ENCODE measurements at places on chromosomes 12 and 14.

DNA sequence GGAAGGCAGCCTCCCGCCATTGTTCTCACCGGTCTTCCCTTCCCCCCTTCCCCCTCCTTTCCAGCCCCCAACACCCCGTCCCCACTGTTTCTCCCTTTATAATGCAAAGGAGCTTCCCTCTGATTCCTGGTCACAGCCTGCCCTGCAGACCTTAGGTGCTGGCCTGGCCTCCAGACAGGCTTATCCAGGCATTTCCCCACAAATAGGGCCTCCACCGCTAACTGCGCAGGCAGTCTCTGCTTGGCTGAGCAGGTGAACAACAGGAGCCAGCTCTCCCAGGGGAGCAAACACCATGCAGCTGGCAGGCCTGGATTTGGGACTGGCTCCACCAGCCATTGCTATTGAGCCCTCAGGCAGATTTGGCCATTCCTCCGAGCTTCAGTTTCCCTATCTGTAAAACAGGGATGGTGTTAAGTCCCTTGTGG lies 46.0 kb downstream of the SMIM41 start:
- DNase-seq, result no peak

- DNase-seq, result no peak
Measured at GRCh38 chr12:117042862-117043261, 56.4 kb downstream of the TESC start.

- DNase-seq, result no peak
Measured at GRCh38 chr12:52081263-52081733, 1.8 kb downstream of the SMIM41 start.

GRCh38 chr12:422526-422925 lies 21.1 kb downstream of the CCDC77 start:
- no peak for DNase-seq

DNA sequence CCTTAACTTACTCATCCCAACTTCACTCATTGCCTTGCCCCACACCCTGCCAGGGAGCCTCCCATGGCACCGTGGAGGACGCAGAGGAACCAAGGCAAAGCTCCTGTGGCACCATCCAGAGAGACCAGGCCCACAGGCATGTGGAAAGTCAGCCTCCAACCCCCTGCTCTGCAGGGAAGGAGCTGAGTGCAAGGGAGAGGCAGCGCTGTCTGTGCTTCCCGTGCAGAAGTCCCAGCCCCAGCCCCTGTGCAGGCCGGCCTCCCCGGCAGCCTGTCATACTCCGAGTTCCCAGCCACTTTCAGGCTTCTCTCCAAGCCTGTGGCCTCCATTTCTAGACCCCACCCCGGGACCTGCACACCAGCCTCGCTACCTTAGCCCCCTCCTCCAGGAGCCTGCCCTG lies 106.4 kb downstream of the SINHCAF start:
- no peak for DNase-seq

GRCh38 chr12:70186436-70186835 lies 56.8 kb upstream of the CNOT2 start:
- DNase-seq, result no peak

GRCh38 chr14:102848830-102849525 lies 71.7 kb downstream of the TRAF3 start:
- no peak for DNase-seq

DNA sequence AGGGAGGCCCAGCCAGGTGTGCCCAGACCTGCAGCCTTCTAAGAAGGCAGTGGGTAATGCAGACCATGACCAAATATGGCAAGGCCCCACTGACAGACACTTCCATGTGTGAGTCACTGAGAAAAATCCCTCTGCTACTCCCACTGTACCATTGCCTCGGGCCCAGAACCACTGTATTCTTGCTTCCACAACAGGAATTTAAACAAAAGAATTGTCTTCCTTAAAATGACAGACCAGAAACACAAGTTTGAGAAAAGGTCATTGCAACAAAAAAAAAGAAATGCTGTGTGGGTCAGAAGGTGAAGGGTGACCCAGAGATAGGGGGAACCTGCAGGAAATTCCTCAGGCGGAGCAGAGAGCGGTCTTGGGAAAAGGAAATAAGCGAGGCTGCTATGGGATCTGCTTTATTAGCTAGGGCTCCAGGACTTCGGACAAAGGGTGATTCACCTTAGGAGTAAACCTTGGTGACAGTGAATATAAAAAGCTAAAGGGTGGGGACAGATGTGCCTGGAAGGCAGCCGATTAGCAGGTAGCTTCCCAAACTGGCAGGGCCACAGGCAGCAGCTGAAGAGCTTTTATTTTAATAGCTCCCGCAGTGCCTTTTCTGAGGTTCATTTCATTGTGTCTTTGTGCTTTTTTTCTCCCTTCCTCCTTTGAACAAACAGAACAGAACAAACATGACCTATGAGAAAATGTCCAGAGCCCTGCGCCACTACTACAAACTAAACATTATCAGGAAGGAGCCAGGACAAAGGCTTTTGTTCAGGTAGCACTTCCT lies 185.3 kb upstream of the BCL2L14 start:
- DNase-seq, result no peak

DNA sequence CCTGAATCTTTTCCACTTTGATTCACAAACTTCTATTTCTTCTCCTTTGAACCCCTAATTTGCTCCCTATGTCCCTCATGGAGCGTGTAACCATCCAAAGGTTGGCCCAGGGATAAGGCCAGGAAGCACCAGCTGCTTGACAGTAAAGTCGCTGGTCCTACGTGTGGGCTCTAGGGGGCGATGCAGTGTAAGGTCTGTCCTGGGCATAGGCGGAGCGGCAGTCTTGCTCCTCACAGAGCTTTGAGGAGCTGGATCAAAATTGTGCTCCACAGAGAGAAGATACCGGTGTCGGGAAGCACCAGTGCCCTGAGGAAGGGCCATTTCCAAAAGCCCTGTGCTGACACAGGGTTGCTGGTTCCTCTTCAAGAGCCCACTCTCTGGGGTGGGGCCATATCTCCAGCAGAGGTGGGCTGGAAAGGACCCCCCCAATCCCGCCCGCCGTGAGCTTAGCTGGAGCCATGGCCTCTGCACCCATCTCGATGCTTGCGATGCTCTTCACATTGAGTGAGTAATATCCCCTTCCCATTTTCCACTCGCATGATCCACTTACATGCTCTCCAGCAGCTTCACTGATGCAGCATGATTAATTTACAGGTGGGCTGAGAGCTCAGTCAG lies 49.9 kb upstream of the OR4E1 start:
- DNase-seq, result no peak

- DNase-seq, result no peak
Measured at GRCh38 chr12:108806346-108806745, 51.0 kb downstream of the SSH1 start.

- no peak for DNase-seq
Measured at GRCh38 chr12:75389706-75390105, 1.2 kb upstream of the GLIPR1L2 start.

- no peak for DNase-seq
Measured at GRCh38 chr14:95849761-95850160, 26.9 kb upstream of the TUNAR start.

DNA sequence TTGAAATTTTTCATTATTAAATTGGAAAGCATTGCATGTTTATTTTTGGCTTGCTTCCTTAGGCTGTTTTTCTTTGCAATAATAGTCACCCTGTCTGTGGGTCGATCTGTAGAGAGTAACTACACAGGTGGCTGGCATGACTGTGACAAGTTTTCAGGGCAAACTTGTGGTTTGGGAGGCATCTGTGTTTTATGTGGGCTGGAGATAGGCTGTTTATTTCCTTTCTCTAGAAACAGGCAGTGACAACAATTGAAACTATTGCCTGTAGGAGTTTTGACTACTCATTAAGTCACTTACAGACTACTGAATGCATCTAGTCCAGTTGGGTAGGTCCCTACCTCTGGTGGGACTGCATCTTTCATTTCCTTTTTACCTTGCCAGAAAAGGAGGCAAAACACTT lies 155.6 kb downstream of the DYRK2 start:
- peak; percentile 19 for DNase-seq

GRCh38 chr14:29788093-29788492 lies 139.6 kb downstream of the PRKD1 start:
- DNase-seq, result no peak

- DNase-seq, result no peak
Measured at GRCh38 chr14:36820111-36820709, 158.6 kb downstream of the PAX9 start.

DNA sequence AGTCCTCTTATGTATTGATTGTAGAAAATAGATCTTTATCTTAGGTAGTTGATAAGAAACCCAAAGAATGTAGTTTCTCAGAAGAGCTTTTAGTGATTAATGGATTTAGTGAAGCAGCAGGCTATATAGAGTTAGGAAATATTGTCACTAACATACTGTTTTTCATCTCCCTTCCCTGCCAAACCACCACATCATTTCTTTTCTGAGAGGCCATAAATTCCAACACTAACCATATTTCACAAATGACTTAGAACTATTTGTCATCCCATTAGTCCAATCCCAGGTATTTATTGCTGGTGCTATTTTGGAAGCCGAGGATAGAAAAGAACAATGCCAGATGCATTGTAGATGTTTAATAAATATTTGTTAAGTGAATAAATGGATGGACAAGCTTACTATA lies 185.7 kb downstream of the KICS2 start:
- DNase-seq, result no peak

- DNase-seq, result no peak
Measured at GRCh38 chr14:54730156-54730961, 163.4 kb downstream of the SAMD4A start.

DNA sequence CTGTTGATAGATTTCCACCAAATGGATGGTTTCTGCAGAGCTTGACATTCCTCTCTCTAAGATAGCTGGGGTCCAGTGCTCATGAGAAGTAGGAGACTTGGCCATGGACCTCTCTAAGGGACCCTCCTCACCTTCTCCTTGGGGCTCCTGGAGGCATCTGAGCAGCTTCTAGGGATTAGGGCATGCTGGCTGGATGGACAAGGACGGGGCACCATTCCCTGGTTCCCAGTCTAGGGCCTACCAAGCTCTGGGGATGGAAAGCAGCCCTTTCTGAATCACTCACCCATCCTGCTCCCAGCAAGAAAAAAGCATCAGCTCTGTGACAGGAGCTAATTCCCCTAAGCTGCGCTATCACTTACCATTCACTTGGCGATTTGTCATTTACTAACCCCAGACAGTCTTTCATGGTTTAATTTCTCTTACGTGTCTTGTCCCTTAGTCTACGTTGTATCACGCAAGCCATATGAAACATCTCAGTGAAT lies 39.5 kb downstream of the VWF start:
- DNase-seq, result no peak

DNA sequence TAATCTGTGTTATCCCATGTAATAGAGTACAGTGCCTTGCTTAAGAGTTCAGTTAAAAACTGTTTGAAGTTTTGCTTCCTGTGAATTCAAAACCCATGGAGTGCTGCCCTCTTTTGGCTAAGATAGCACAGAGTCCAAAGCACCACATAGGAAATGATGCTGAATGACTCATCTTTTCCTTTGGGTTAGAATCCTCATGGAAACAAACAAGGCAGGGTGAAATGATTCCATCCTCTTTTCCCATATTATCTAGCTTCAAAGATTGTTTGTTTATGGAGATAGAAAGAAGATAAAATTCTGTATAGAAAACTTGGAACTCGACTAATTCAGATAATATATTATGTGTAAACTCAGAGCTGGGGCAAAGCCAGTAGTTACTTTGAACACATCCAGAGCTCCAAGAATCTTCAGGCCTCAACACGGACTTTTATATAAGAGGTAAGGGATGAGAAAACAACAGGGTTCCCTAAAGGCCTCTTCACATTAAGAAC lies 87.4 kb downstream of the OTOGL start:
- no peak for DNase-seq

GRCh38 chr12:45305907-45306306 lies 90.0 kb downstream of the ANO6 start:
- no peak for DNase-seq

GRCh38 chr12:121932176-121932536 lies 13.8 kb downstream of the CFAP251 start:
- DNase-seq, result no peak

GRCh38 chr14:33762161-33762851 lies 188.6 kb downstream of the EGLN3 start:
- no peak for DNase-seq

- no peak for DNase-seq
Measured at GRCh38 chr14:33876274-33876673, 74.6 kb downstream of the EGLN3 start.

- DNase-seq, result no peak
Measured at GRCh38 chr12:5881101-5881606, 63.9 kb downstream of the ANO2 start.

DNA sequence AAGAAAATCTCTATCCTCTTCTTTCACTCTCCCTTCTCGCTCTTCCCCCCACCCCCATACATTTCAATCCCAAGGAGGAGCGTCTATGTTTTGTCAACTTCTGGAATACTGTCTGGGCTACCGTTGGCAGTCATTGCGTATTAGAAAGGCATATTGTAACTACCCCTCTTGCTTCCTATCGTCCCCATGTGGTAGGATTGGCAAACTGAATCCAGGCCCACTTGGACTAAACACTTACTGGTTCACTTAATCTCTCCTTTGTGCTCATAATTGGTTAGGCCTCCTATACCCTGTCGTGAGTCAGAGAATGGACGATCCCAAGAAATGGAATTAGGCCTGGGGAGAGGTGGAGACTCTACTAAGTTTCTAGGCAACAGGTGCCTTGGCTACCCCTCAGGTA lies 68.8 kb upstream of the SLC8A3 start:
- DNase-seq, result no peak

- no peak for DNase-seq
Measured at GRCh38 chr14:93965946-93966474, 10.4 kb downstream of the ASB2 start.

DNA sequence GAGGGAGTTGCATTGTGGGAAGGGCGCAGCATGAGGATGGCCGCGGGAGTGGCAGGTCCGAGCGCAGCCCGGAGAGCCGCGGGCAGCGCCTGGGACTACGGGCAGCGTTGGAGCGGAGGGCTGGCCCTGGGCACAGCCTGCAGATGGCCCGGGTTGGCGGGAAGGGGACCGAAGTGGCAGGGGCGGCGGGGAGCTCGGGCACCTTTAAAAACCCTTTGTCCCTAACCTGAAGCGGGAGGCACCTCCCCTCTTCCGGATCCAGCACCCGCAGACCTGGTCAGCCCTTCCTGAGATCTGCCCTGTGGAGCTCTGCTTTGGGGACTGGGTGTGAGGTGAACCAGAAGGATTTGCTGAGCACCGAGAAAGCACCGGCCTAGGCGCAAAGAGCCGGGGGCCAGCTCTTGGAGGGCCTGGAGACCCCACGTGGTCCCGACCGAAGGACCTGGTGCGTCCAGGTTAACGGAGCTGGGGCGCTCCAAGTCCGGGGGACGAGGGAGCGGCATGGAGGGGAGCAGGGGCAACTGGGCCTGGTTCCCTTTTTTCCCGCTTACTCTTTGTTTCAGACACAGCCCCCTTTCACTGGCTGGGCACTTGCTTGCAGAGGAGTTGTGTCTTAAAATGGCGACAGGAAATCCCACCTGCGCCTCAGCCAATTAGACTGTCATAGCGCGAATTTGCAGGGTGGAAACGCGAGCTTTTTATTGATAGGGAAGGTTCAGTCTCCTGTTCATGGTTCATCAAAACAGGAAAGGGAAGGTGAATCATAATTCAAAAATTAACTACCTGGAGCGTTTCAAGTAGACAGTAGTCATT lies 792 bp upstream of the SLC38A1 start:
- DNase-seq, result peak; percentile 66

Data from stimulated activated CD4-positive, alpha-beta T cell treated with anti-CD3 and anti-CD28 coated beads, Interleukin-2, amount 100 ng/mL, for 4 hours (primary cell).